ENCODE measurements at places on chromosomes 13 and 19.

DNA sequence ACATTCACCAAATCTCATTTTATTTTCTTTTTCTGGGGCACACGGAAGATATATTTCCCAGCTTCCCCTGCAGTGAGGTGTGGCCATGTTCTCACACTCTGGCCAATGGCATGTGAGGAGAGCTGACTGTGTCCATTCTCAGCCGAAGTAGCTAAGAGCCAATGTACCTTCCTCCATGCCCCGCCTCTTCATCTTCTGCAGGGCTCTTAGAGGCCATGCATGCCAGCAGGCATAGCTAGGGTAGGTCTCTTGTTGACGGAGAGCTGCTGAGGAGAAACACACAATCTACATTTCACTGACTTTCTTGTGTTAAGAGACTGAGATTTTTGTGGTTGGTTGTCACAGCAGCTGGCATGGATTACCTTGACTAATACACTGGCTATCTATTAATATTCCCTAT is 9.8 kb upstream of the MICU2 start:
- DNase-seq: no peak

- no peak for DNase-seq
These were observed 18.7 kb upstream of the TINCR start for GRCh38 chr19:5586300-5587070.

DNA sequence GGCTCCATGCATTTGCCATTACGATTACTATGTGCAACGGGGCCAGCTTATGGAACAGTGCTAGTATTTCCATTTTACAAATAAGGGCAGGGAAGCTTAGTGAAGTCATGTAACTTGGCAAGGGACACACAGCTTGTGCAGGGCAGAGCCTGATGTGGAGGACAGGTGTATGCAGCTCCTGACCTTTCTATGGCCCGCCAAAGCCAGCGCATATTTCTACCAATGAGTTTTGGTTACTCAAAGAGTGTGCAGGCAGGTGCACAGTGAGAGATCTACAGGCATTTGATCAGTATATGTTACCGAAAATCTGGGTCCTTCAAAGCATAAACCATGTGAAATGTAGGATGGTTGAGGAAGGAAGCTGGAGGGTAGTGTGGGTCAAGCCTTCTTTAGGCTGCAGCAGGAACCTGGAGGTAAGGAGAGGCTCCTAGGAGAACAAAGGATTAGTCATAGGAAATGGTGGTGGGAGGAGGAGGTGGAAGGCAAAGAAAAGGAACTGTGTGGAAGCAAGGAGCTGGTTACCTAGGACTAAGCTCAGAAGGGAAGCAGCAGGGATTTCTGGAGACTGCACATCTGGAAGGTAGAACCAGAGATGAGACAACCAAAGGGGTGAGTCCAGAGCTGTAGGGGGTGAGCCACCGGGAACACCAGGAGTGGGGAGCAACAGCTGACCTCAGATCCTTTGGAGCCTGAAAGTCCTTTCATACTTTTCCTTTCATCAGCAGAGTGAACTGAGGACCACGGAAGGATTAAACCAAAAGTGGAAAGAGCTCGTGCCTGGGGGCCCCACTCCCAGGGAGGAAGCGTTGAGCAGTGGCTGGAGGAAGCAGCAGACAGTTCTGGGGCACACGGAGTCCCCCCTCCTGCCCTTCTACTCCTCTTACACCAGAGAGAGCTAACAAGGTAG is 4.2 kb upstream of the PDX1 start:
- DNase-seq: no peak

- no peak for DNase-seq
These were observed 2.2 kb upstream of the IRS2 start for GRCh38 chr13:109788372-109789111.

DNA sequence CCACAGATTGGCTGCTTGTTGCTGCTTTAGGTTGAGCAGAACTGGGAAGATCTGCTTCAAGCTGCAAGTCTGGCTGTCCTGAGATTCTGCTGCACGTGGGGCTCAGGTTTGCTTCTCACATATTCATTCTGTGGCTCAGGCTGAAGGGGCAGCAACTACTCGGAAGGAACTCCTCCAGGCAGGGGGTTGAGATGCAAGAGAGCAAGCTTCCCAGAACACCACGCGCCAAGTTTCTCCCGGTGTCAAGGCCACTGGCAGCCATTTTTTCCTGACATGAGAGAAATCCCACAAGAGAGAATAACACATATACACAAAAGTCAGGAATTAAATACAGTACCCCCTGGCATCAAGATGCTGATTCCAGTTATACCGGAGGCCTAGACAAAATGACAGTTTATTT is 887.6 kb upstream of the SLC10A2 start:
- no peak for DNase-seq

DNA sequence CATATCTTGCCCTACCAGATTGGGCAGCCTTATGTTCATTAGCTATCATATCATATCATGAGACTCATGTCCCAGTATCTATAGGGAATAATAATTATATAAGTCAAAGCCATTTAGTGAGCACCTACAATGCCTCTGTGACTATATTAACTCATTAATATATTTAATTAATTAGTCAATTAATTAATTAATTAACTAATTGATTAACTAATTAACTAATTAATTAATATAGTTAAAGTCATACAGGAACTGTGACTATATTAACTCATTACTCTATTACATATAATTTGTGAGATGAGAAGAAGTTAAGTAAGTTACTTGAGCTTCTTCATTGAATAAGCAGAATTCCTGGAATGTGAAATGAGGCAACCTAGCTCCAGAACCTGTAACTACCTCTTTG is 588.3 kb upstream of the SLITRK1 start:
- no peak for DNase-seq

- no peak for DNase-seq
These were observed 204.4 kb downstream of the COG6 start for GRCh38 chr13:39859898-39860297.

DNA sequence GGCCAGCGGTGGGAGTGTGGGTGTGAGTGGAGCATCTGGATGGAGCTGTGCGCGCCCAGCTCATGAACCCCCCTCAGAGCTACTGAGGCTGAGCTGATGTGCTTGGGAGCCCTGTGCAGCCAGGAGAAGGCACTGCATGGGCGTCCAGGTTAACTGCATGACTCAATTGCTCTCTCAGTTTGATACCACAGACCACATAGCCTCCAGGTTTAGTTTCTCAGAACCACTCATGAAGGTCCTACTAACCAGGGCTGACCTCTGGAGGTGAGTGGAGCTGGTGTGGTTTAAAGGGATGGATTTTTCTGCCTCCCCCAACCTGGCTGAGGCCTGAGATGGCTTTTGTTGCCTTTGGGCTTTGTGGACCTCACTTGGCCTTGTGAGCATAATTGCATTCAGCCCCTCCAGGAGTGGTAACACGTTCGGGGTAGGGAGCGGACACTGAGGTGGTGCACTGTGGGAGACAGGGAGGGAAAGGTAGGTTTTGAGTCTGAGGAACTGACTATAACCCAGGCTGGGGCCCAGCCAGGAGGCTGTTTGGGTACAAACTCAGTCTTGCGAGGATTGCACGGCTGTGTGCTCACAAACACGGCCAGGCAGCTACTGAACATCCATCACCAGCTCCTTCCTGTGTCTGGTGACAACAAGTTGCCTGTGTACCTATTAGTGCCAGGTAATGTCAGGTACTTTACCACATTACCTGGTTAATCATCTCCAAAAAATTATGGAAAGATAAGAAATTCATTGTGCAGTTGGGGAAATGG is 97.5 kb downstream of the RGCC start:
- no peak for DNase-seq

- DNase-seq: no peak
These were observed 109.8 kb downstream of the CACNA1A start for GRCh38 chr19:13396250-13397080.

GRCh38 chr19:10419646-10420443 is 493 bp upstream of the PDE4A start:
- no peak for DNase-seq

DNA sequence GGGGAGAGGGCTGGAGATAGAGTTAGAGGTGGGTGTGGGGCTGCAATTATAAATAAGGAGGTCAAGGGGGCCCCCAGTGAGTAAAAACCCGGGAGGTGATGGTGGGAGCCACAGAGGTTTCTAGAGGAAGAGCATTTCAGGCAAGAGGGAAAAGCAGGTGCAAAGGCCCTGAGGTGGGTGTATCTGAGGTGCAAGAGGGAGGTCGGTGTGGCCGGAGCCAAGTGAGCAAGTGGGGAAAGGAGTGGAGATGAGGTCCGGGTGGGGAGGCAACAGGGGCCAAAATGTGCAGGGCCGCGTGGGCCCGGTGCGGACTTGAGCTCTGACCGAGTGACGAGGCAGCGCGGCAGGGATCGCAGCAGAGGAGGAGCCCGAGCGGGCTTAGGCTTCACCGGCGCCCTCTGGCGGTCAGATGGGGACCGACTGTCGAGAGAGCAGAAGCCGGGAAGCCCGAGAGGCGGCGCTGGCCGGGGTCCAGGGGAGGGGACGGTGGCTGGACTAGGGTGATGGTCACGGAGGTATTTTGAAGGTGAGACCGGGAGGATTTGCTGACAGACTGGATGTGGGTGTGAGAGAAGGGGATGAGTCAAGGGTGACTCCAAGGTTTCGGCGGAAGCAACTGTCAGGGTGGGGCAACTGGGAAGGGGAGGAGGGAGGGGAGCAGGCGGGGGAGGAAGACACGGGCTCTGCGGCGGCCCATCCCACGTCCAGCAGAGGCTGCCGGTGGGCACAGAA is 17.7 kb upstream of the SPACA4 start:
- DNase-seq: peak; percentile 69

GRCh38 chr13:44359983-44360375 is 13.6 kb upstream of the SERP2 start:
- no peak for DNase-seq

DNA sequence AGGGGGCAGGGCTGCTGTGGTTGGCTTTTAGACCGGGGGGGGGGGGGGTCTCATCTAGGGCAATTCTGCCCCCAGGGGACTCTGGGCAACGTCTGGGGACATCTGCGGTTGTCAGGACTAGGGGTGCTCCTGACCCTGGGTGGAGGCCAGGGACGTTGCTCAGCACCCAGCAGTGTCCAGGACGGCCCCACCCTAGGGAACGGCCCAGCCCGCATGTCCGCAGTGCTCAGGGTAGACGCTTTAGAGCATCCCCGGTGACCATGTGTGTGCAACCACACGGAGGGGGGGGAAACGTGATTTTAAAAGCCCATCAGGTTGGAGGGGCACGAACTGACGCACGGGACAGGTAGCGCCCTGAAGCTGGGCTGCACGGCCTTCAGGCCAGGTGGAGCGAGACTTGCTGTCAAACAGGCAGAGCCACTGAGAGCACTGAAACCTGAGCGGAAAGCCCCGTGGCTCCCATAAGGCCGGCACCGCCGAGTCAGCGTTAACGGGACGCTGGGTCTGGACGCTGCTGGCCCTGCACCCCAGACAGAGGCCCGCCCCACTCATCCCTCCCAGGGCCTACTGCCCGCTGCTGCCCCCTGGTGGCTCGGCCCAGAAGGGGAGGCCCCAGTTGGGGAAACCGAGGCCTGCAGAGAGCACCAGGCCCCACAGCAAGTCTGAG is 8.3 kb downstream of the CACTIN start:
- no peak for DNase-seq

DNA sequence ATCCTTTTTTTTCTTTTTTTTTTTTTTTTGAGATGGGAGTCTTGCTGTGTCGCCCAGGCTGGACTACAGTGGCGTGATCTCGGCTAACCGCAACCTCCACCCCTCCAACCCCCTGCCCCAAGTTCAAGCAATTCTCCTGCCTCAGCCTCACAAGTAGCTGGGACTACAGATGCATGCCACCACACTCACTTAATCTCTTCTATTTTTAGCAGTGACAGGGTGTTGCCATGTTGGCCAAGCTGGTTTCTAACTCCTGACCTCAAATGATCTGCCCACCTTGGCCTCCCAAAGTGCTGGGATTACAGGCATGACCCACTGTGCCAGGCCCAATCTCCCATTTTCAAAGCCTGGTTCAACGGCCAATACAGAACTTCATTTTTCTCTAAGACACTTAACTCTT is 9.1 kb downstream of the FOXO1 start:
- DNase-seq: no peak

DNA sequence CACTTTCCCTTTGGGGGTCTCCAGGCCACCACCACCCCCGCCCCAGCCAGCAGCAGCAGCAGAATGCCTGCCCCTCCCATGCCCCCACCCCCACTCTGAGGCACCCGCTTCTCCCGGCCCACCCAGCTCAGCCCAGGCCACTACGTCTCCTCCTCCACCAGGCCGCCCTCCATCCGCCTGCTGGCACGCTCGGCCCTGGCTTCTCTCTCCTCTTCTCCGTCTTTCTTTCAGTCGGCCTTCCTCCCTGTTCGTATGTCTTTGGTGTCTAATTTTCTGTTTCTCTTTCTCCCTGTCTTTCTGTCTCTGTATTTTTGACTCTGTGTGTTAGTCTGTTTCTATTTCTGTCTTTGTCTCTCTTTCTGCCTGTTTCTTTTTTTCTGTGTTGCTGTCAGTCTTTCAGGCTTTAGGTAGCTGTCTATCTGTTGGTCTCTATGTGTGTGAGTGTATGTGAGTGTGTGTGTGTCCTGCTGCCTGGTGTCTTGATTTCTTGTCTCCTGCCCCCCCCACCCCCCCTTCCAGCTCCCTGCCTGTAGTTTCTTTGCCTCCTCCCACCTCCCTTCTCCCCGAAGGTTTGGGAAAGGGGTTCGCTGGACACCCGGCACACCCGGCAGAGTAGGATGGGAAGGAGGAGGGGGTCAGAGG is at the start of gene LGI4:
Gene LGI4, minus strand, starts transcription at position 459 of the 642 bp plus-strand sequence. Its CDS starts 379 bp downstream, at position 80.
- no peak for DNase-seq

DNA sequence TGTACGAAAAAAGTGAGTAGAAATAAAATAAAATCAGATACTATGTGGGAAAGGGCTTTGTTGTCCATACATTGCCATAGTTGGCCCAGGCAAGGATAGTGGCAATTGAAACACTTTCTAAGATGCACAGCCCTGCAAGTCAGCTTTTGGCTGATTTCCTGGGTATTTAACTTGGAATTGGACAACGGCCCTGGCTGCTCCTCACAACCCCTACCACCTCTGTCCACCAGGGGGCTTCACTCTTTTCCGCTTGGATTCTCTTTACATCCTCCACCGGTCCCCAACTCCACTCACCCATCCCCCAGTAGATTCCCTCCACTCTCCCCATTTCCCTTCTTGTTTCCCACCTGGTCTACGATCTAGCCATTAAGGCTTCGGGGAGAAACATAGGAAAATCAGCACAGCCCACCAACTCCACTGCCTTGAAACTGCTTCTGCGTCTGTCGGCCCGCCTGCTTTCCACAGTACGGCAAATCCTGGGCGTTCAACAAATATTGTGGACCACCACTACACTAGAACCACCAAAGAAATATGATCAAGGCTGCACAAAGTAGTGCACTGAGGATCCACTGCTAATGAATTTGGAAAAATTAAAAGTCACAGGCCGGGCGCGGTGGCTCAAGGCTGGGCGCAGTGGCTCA is 48.6 kb upstream of the GTF3A start:
- peak; percentile 5 for DNase-seq

DNA sequence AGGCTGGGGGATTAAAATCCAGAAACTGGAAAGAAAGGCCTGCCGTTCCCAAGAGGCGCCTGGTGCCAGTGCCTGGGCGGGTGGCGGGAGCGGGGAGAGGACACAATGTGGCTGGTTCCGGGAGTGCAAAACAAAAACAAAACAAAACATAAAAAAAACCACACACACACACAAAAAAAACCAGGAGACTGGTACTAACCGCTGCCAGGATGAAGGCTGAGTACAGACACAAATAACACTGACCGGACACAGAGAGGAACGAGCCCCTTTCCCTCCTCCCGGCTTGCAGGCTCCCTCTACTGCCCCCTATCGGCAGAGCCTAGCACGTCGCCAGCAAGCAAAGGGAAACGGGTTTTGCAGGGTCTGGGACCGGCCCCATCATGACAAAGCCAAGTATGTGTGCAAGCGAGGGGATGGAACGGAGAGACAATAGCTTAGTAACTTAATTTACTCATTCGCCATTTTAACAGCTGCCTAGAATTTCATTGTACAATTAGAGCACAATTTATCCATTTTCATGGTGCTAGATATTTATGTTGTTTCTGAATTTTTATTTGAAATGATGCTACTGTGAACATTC is 17.9 kb upstream of the ZDHHC20 start:
- no peak for DNase-seq

- DNase-seq: no peak
These were observed 325.5 kb downstream of the KCNRG start for GRCh38 chr13:50340551-50341287.
